ENCODE measurements at places on chromosomes 3 and 15.

DNA sequence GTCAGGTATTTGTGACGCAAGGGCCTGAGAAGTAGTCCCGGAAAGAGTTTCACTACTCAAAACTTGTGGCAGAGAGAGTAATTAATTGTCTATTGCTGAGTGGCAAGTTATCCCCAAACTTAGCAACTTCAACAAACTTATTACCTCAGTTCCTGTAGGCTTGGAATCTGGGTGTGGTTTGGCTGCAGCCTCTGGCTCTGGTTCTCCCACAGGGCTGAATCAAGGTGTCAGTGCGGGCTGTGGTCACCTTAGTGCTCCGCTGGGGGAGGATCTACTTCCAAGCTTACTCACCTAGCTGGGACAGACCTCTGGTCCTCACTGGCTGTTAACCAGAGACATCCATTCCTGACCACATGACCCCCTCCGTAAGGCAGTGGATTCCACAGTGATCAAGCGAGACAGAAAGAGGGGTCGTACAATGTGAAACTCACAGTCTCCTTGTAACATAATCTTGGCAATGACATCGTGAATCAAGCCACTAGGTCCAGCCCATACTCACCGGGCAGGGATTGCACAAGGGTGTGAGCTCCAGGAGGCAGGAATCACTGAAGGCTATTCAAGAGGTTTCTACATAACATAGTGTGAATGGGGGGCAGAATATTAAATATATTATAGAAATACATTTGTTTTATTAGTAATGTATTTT is 138.3 kb downstream of the RYR3 start:
- no peak for DNase-seq

DNA sequence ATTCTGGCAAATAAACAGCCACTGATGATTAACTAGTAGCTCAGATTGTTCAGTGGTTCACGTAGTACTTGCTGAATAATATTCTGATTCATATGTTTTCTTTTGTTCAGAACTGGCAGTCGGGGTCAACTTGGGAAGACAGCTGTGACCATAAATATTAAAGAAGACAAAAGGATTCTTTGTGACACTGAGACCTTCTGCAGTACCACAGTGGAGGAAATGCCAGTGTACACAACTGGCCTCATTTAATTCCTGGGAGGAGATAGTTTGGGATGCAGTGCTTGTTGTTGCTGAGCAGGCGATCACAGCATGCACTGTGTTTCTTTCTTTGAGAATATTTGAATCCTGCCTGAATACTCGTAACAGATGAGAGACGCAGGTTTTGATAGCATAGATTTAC is 26.7 kb upstream of the MCF2L2 start:
- peak; percentile 83 for DNase-seq

DNA sequence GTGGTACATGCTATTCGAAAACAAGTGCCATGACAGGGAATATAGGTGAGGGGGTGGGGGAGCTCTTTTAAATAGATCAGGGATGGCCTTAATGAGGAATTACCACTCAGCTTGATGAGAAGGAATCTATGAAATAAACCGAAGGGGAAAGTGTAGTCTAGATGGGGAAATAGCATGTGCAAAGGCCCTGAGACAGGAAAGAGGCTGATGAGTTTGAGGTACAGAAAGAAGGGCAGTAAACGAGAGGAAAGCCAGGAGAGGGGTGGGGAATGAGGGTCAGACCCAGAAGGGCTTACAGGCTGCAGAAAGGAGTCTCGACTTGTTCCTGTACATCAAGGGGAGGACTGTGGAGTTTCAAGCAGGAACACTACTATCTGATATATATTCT is 12.2 kb downstream of the ATP2B2 start:
- DNase-seq: no peak

- DNase-seq: no peak
These were observed 59.7 kb downstream of the RPN1 start for GRCh38 chr3:128590948-128591347.
